ENCODE measurements at places on chromosomes 13 and 19. TPM values are rescaled to one million over a fixed set of nuclear protein-coding genes. Genes with fewer than 3 reads are reported as not detected.

RLN3 gene
- not detected for total RNA-seq

NLRP13 gene
- not detected for total RNA-seq

LCP1 gene
- total RNA-seq: not detected

DNA sequence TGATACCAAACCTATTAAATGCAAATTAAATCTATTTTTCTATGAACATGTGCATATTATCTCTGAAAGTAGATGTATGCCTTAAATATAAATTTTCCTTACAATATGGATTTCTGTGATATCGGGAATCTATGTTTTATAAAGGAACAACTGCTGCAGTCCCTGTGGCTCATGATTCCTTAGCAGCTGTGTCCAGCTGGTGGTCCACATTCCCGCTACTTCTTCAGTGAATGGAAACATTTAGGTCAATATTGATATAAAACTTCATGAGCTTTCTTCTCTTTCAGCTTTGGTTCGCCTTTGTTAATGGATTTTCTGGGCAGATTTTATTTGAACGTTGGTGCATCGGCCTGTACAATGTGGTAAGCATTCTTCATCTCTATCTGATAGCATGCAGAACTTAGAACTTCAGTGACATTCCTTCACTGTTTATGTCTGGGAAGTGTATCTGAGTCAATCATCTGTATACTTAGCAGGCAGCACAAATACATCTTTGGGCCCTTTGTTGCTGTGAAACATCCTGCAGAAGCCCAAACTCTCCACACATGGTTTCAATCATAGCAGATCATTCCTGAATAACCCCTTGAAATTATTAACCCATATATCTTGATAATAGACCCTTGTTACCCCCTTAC is 223.9 kb downstream of the SHISA2 start:
- no peak for DNase-seq

GRCh38 chr19:10748927-10749434 is 31.1 kb downstream of the DNM2 start:
- DNase-seq: no peak

DNA sequence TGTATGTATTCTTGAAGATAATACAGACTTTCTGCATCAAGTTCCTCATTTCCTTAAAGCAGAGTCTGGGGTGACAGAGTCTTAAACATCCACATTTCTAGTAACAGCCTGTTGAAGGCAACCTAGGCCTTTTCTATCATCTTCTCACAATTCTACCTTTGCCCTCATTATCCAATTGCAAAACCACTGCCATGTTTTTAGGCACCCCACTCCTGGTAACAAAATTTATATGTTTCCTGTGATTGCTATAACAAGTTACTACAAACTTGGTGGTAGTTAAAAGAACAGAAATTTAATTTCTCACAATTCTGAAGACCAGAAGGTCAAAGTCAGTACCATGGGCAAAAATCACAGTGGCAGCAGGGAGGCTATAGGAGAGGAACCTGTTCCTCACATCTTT is 33.1 kb downstream of the TUBA3C start:
- no peak for DNase-seq

GRCh38 chr13:63438951-63439350 is 2023.3 kb upstream of the PCDH20 start:
- DNase-seq: no peak

- no peak for DNase-seq
Observed at GRCh38 chr13:36038785-36039555, 92.2 kb downstream of the DCLK1 start.

GRCh38 chr19:2702170-2703076 is at the start of gene GNG7:
GNG7 (minus strand) TSS chr19:2702694; CDS start chr19:2520688, 182,006 bp downstream.
- DNase-seq: peak; percentile 98

Measured in osteocyte (in vitro differentiated cells).